GF-D8 (cell line): ENCODE measurements at places on chromosomes 12 and 14.

DNA sequence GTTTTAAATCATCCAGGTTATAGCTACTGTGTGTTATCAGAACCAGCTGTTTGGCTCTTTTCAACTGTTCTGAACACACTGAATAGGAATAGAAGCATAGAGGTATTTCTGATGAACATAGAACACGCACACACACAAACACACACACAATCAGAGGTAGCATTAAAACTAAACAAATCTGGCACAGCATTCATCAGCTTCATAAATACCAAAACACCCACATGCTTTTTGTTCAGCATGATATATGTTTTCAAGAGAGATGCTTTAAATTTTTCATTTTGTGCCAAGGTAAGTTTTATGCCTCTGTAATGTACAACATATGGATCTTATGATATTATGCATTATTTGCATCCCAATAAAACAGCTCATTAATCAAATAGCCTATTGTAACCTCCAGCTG lies 208.6 kb downstream of the GALC start:
- no peak for DNase-seq

DNA sequence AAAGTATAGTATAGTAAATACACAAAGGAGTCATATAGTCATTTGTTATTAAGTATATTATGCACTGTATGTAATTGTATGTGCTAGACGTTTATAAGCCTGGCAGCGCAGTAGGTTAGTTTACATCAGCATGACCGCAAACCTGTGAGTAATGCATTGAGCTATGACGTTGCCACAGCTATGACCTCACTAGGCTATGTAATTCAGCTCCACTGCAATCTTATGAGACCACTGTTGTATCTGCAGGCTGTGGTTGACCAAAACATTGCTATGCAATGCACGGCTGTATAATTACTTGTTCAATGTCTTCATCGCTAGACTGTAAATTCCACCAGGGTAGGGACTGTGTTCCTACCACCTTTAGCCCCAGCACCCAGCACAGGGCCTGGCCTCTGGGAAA lies 53.2 kb upstream of the VASH1 start:
- no peak for DNase-seq

GRCh38 chr12:122147514-122148290 lies 26.3 kb downstream of the IL31 start:
- DNase-seq: no peak

GRCh38 chr14:60922050-60922449 lies 58.8 kb downstream of the TRMT5 start:
- no peak for DNase-seq

- peak; percentile 57 for DNase-seq
Observed at GRCh38 chr14:24678801-24679247, 44.8 kb upstream of the GZMB start.

GRCh38 chr14:61584331-61584741 lies 111.0 kb upstream of the HIF1A start:
- no peak for DNase-seq

- no peak for DNase-seq
Observed at GRCh38 chr12:39692258-39692853, 72.8 kb upstream of the ABCD2 start.

- DNase-seq: no peak
Observed at GRCh38 chr12:123046431-123046830, 66.0 kb downstream of the ARL6IP4 start.

DNA sequence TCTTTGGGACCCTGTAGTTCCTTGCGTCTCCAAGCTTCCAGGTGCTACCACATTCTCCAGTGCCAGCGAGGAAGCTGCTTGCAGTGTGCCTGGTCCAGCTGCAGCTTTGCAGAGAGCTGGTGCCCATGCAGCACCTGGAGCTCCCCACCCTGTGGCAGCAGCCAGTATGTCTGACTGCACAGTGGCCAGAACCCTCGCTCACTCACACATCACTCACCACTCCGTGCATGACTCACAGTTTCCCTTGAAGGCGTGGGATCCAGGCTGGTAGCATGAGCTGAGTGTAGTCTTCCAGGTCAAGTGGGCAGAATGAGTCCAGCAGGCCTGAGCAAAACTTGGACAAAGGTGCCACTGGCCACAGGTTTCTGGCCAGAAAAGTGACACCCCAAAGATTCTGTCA lies 33.6 kb downstream of the SDR9C7 start:
- no peak for DNase-seq

GRCh38 chr14:74575936-74576335 lies 36.1 kb downstream of the LTBP2 start:
- no peak for DNase-seq

GRCh38 chr12:94172973-94173372 lies 24.6 kb downstream of the PLXNC1 start:
- peak; percentile 15 for DNase-seq

DNA sequence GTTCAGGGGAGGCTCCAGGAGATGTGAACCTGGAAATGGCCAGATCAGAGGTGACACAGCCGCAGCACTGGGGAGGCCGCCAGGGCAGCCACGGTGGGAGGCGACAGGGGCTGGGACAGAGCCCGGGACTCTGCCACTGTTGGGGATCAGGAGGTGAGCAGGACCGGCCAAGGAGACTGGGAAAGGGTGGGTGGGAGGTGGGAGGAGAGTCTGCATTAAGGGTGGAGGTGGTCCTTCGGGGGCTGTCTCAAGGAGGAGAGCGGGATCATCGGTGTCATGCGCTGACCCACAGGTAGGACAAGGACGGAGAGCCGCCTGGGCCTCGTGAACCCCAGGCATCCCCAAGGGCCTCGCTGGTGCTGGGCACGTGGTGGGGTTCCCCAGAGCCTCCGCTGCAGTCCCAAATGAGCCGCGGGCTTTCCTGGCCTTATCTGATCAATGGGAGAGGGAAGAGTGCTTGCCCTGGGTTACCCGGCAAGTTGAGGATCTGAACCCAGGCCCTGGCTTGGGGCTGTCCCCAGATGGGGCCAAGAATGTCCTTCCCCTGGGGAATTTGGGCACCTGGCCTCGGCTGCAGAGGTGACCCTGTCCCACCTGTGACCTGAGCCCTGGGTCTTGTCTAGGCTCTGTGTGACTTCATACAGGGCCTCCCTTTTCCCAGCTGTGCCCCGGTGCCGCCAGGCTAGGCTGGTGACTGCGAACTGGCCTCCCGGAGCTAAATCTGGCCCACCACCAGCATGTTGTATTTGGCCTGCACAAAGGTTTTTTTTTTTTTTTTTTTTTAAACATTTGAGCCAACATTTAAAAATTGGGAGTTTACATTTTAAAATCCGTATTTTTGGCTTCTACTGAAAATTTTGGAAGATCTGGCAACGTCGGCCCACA lies 13.2 kb downstream of the BEGAIN start:
- no peak for DNase-seq

GRCh38 chr12:43988838-43989560 lies 153.1 kb downstream of the TMEM117 start:
- DNase-seq: no peak

DNA sequence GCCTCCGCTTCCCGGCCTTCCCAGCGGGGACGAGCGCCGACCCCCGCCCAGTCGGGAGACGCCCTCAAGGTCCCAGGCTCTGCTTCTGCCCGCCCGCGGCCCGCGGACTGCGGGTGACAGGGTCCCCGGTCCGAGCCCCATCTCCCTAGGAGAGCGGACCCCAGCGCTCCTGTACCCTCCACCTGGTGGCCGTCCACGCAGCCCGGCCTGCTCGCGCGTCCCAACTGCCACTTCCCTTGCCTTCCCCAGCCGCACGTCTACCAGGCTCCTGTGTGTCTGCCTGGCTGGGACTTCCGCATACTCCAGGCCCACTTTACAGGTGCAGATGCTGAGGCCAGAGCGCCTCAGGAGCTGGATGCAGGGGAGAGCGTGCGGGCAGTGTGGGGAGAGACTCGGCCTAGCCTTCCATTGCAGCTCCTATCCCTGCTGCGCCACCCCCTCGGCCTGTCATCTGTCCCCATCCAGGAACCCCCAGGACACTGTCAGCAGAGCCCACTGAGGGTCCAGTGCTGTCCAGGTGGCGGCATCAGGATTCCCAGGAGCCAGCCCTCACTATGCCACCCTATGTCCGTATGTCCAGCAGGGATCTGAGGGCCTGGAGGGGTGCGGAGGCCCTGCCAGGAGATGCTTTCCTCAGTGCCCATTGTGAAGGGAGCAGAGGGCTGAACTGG lies 8.0 kb upstream of the ANKRD9 start:
- no peak for DNase-seq

GRCh38 chr14:76872796-76873432 lies 46.7 kb downstream of the LRRC74A start:
- DNase-seq: no peak

- no peak for DNase-seq
Observed at GRCh38 chr12:32895688-32896431, 717 bp downstream of the PKP2 start.

DNA sequence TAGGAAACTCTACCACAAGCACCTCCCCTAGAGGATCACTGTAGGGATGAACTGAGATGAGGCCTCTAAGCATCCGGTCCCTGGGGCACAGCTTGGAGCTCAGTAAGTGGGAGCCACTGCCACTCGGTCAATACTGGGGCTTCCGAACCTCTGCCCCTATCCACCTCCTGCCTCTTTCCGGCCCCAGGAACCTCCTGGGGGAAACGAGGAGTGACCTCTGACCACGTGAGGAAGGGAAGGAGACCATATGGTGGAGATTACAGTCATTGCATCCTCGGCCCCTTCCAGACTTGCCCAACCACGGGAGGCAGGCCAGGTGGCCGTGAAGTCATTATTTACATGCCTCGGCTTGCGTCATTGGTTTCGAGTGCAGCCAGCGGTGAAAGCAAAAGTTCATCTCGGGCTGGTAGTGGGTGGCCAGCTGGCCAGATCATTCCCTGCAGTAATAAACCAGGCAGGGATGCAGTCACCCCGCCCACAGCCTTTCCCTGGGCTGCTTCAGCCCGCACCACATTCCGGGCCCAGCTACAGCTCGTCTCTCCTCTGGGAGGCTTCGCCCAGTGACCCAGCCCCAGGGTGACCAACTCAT lies 65.4 kb downstream of the C14orf132 start:
- DNase-seq: no peak

DNA sequence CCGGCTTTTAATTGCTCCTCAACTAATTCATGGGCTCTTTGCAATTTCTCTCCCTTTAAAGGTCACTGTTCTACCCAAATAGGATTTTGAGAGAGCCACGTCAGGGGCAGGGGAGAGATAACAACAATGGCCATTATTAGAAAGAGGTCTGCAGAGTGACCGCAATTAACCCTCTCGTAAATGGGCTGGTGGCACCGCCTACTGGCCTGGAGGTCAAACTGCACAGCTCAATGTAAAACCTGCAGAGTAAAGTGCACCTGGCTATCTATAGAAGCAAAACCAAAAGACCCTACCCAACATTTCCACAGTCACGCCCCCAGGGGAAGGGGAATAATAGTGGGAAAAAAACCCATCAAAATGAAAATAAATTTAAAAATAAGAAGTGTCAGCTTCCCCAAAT lies 21.6 kb upstream of the CLEC4E start:
- no peak for DNase-seq

GRCh38 chr14:37587131-37587803 lies 7.8 kb downstream of the FOXA1 start:
- no peak for DNase-seq

- DNase-seq: no peak
Observed at GRCh38 chr14:77562681-77563080, 53.8 kb downstream of the SPTLC2 start.

DNA sequence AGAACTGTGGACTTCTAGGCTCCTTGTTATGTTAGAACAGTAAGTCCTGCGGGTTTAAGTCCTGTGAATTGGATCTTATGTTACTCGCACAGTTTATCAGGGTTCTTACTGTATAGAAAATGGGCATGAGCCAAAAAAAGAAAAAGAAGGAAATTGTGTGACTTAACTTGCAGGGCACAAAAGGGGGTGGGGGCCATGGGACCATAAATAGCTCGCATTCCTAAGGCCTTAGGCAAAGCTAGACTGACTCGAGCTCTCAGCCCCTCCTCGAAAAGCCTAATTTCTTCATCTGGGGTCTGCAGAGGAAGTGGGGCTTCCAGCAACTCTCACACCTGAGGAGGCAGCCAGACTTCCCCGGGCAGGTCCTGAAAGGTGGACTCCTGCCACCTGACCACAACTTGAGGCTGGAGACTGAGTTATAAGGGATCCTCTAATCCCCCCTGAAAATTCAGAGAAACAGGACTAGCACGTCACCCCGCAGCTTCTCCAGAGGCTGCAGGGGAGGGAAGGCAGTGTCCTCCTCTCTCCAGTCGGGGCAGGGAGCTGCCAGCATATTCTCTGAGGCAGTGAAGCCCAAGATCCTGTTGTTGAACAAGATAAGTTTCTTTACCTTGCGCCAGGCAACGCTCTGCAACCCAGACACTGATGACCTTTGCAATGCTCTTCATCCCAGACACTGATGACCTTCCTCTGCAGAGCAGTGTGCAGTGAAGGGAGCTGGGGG lies 280.5 kb downstream of the PCNX1 start:
- no peak for DNase-seq

GRCh38 chr12:125889742-125890141 lies 824.5 kb downstream of the AACS start:
- no peak for DNase-seq

DNA sequence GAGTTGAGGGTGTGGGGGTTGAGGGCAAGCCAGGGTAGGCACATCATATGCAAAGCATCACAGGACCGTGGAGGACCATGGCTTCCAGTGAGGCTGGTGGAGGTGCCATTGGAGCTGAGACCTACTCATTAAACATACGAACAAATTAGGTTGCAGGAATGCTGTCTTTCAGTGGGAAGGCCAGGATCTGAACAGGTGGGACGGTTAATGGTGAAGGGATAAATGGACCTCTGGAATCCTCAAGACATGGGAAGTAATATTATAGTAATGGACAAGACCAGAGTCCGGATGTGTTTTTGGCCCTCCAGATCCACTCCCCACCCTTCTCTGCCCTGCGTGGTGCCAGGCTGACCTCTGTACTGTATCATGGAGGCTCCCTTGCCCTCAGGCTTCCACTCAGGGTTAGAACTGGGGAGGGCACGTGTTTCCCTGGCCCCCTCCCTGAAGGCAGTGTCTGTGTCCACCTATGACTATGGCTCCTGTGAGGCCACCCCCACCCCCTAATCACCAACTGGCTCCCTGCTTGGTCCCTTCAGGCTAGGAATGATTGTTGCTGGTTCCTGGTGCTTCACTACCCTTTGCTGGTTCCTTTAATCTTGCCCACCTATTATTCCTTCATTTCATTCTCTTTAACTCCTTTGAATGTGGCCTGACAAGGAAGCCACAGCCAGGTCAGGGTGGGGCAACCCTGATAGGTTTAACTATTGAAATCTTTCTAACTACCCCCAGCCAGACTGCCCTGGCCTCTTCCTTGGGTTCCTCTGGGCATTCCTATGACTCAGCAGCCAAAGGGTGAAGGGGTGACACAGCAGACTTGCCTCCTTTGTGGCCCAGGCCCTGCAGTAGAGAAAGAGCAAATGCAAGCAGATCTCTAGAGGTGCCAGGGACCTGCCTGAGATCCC lies 10.7 kb downstream of the DHRS2 start:
- no peak for DNase-seq

DNA sequence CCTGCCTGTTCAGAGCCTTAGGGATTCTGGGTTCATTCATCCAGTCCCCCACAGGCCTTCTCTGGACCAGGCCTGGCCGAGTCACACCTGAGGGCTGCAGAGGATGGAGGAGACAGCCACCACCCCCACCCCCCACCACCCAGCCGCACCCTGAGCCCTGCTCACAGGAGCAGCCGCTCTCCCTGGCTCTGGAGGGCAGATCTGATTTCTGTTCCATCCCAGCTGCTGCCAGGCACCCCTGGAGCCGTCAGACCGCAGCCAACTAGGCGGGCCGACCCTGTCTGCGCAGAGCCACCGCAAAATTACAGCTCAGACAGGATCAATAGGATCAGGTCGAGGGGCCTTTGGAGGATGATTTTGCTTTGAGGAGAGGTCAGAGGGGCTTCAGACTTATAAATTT lies 154.6 kb upstream of the MYL2 start:
- DNase-seq: no peak

GRCh38 chr12:72574138-72574537 lies 302.0 kb downstream of the TRHDE start:
- no peak for DNase-seq
